Activated effector memory CD4-positive, alpha-beta T cell treated with Interleukin-2 at 50 U/mL for 16 hours (primary cell): ENCODE measurements at places on chromosomes 2 and 18.

- no peak for DNase-seq
These were observed 21.1 kb downstream of the SERPINE2 start for GRCh38 chr2:224017957-224018356.

GRCh38 chr18:24006712-24007313, 7.7 kb upstream of the TTC39C start:
- DNase-seq: no peak

- no peak for DNase-seq
These were observed 240.5 kb downstream of the MREG start for GRCh38 chr2:215772634-215773563.

DNA sequence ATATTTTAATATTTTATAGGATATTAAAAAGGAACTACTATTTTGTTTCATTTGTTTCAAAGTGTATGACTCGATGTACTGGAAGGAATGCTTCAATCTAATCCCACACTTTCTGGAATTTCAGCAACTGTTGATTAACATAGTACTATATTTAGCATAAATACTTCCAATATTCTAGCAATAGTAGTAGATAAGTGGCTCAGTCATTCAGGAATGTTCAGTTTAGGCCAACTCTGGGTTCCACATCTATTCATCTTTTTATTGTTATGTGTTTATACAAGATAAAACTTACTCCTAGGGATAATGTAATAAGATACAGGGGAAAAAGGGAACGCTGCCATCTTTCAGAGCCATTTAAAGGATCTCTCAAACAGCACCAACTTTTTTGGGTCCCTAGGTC, 22.3 kb upstream of the ORC2 start:
- DNase-seq: no peak

DNA sequence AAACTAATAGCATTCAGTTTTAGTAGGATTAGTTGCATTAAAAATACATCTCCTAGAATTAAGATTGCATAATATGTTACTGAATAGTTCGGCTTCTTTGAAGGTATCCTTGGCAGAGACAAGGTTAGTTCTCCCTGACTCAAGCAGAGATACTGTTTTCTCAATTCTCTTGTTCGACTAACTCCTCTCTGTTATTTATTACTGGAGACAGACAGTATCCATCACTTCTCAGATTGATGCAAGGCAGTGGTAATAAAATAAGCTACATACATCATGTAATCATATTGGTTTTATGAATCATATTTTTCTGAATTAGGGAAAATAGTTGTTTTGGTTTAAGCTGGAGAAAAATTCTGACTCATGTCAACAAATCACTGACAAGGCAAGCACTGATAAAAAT, 134.8 kb downstream of the SLC8A1 start:
- no peak for DNase-seq

DNA sequence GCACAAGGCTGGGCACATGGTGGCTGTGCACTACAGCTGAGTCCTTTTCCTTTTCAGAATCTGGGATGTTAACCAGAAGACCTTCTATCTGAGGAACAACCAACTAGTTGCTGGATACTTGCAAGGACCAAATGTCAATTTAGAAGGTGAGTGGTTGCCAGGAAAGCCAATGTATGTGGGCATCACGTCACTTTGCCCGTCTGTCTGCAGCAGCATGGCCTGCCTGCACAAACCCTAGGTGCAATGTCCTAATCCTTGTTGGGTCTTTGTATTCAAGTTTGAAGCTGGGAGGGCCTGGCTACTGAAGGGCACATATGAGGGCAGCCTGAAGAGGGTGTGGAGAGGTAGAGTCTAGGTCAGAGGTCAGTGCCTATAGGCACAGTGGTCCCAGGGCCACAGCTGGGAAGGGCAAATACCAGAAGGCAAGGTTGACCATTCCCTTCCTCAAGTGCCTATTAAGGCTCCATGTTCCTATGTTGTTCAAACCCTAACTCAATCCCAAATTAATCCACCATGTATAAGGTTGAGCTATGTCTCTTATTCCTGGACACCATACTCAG, 2.2 kb downstream of the IL1RN start:
- DNase-seq: no peak

DNA sequence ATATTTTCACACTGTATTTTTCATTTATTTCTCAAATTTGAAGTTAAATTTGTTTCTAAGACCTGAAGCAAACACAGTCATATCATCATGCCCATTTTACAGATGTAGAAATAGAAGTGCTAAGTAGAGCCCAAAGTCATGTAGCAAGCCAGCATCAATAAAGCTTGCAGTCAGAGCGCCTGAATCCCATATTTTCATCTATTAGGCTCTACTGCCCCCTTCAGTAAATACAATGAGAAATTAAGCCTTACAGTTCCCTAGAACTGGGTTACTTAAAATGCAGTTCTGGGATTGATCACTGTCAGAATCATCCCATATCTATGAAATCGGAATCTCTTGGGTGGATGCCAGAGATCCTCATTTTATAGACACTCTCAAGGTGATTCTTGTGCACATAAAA, 419.9 kb downstream of the TGIF1 start:
- no peak for DNase-seq

- no peak for DNase-seq
These were observed 96.0 kb downstream of the ACKR3 start for GRCh38 chr2:236665572-236666118.

- DNase-seq: no peak
These were observed 133.4 kb downstream of the NDUFA10 start for GRCh38 chr2:239891698-239892097.

- no peak for DNase-seq
These were observed 468.7 kb upstream of the ZEB2 start for GRCh38 chr2:144988591-144988990.
